DND-41 (cell line): ENCODE measurements at places on chromosomes 2 and 18.

DNA sequence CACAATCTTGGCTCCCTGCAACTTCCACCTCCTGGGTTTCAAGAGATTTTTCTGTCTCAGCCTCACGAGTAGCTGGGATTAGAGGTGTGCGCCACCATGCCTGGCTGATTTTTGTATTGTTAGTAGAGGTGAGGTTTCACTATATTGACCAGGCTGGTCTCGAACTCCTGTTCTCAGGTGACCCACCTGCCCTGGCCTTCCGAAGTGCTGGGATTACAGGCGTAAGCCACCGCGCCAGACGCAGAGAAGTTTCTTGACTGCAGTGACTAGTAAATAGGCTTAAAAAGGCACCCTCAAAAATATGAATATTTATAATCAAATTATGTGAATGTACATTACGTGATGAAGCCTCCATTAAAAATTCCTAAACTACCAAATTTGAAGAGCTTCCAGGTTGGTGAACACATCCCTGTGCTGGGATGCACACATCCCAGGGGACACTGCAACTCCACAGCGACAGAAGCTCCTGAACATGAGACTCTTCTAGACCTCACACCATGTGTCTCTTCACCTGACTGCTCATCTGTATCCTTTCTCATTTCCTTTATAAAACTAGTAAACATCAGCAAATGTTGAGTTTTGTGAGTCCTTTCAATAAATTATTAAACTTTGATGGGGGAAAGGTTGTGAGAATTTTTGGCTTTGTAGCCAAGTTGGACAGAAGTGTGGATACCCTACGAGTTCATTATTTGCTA lies 203.3 kb upstream of the SPOPL start:
- no peaks in the 10 kb centered on the region for H3K4me1 ChIP-seq
- no peak for DNase-seq
- no peak overlapping the region for H3K4me3 ChIP-seq

DNA sequence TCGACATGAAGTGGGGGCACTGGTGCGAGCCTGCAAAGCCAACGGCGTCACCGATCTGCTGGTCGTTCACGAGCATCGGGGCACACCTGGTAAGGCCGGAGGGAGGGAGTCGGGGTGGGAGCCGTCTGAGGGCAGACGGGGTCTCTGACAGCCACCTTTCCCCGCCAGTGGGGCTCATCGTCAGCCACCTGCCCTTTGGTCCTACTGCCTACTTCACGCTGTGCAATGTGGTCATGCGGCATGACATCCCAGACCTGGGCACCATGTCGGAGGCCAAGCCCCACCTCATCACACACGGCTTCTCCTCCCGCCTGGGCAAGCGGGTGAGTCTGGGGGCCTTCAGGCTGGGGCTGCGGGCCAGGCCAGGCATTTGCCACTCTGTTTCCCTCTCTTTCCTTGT lies 2.9 kb downstream of the IMP4 start:
- DNase-seq: no peak
- H3K36me3 ChIP-seq: peaks cover 50% of the 10 kb centered on the region
- H3K27me3 ChIP-seq: no peaks in the 10 kb centered on the region
- H3K4me3 ChIP-seq: no peak overlapping the region

DNA sequence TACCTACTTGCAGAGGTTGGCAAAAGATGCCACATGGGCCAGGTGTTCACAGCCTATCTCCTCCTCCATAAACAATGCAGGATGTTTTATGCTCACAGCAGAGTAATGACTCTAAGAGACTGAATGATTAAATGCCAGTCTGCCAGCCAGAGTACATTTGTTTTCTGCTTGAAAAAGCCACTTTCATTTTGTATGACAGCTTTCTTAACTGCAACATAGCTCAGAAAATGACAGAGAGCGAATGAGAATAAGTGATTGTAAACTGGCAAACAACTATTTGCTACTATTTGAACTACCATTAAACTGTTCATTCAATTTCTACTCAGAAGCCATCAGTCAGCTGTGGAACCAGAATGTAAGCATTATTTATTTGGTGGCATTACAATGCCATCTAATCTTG lies 50.6 kb upstream of the DCC start:
- H3K36me3 ChIP-seq: no peaks in the 10 kb centered on the region
- H3K4me3 ChIP-seq: no peak overlapping the region
- no peaks in the 10 kb centered on the region for H3K4me1 ChIP-seq
- DNase-seq: no peak
- H3K27me3 ChIP-seq: no peaks in the 10 kb centered on the region

DNA sequence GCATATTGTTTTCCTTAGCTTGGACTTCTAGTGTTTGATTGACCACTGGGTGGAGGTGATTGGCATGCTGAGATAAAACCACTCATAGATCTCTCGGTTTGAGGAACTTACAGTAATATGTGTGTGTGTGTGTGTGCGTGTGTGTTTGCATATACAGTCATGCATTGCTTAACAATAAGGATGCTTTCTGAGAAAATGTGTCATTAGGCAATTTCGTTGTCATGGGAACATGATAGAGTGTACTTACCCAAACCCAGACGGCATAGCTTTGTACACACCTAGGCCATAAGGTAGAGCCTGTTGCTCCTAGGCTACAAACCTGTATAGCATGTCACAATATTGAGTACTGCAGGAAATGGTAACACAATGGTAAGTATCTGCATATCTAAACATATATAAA lies 167.3 kb downstream of the NYAP2 start:
- no peaks in the 10 kb centered on the region for H3K36me3 ChIP-seq
- H3K27ac ChIP-seq: no peak overlapping the region
- DNase-seq: no peak
- H3K4me1 ChIP-seq: no peaks in the 10 kb centered on the region
- no peaks in the 10 kb centered on the region for H3K27me3 ChIP-seq

DNA sequence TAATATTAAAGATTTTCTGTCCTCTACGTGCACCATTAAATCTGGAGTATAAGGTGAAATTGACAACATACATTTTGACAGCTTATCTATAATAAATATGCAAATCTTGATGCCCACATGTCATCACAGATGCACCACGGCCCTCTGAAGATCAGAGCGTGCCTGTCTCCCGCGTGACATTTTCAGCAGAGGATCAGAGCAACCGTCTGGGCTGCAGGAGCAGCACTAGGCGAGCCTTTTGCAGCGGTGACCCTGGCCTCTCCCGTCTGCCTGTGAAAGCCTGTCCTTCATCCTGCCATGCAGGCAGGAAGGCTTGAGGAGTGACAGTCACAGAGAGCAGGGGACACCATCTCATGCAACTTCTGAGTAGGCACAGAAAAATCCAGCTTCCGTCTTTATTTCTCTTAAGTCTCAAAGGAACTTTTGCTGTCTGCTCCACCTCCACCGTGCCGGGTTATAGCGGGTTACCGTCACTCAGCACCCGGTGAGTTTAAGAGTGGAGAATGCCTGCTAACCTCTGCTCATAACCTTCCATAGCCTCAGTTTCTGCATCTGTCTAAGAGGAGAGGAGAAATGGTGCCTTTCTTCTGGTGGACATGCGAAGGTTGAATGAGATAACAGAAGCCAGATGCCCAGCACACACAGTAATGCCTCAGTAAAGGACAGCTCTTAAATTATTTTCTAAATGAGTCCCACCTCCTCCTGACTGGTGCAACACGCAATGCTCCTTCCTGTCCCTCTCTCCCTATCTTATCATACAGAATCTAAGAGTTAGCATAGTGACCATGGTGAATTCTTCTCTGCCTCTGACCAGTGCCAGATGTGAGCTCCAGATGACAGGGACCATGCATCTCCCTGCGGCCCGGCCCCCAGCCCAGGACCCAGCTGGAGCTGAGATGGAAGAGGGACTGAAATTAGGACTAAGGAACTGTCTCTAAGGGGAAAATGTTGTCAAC lies 43.8 kb downstream of the CELF4 start:
- H3K4me1 ChIP-seq: no peaks in the 10 kb centered on the region
- no peak overlapping the region for H3K27ac ChIP-seq
- DNase-seq: no peak
- H3K4me3 ChIP-seq: no peak overlapping the region
- peaks cover 4% of the 10 kb centered on the region for H3K27me3 ChIP-seq

GRCh38 chr2:2580341-2580740 lies 249.3 kb upstream of the MYT1L start:
- H3K4me1 ChIP-seq: no peaks in the 10 kb centered on the region
- H3K4me3 ChIP-seq: no peak overlapping the region
- H3K27me3 ChIP-seq: no peaks in the 10 kb centered on the region
- no peak overlapping the region for H3K27ac ChIP-seq
- DNase-seq: no peak
- H3K36me3 ChIP-seq: no peaks in the 10 kb centered on the region

- H3K4me3 ChIP-seq: no peak overlapping the region
- no peak for DNase-seq
- H3K27ac ChIP-seq: no peak overlapping the region
- no peaks in the 10 kb centered on the region for H3K36me3 ChIP-seq
These were observed 946.0 kb upstream of the CHAC2 start for GRCh38 chr2:52821631-52822030.

DNA sequence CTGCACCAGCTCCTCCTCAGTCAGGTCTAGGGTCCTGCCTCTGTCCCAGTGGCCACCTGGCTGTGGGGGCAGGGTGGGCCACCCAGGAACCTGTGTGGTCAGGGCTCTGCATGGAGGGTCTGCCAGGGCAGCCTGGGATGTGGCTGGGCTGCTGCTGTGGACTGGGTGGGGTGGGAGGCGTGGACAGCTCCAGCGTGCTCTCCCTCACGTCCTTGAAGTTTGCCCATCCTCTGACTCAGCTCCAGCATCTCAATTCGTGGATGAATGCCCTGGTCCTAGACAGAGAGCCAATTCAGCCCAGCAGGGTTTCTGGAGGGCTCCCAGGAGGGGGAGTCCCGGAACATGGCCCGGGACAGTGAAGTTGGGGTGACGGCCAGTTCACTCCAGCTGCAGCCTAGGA lies 64.3 kb upstream of the EPAS1 start:
- no peak for DNase-seq
- H3K4me1 ChIP-seq: peaks cover 24% of the 10 kb centered on the region
- no peaks in the 10 kb centered on the region for H3K36me3 ChIP-seq
- no peak overlapping the region for H3K27ac ChIP-seq
- no peaks in the 10 kb centered on the region for H3K27me3 ChIP-seq

GRCh38 chr2:177460973-177461585 lies 68.5 kb downstream of the AGPS start:
- no peak for DNase-seq
- no peaks in the 10 kb centered on the region for H3K4me1 ChIP-seq
- H3K4me3 ChIP-seq: no peak overlapping the region
- H3K27me3 ChIP-seq: no peaks in the 10 kb centered on the region

DNA sequence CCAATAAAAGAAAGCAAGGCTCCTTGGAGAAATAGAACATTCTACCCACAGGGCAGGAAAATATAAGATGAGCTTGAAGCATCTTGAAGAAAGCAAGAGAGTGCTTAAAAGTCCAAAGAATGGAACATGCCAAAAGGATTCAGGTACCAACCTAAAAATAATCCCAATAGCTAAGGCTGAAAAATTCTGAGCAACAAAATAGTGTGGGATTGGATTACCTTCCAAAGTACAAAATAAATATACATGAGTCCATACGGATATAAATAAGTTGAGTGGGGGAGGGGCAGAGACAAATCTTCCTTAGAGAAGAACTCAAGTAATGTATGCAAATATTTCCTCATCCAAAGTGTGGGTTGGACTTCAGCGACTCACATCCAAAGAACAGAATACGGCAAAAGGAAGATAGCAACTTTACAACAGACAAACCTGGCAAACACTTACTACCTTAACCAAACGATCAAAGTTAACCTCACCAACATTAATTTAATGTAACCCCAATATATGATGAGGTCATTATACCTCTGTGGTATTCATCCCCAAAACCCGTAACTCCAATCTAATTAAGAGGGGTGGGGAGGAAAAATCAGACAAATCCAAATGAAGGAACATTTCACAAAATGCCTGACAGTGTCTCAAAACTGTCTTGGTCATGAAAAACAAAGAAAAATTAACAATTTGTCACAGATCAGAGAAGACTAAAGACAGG lies 26.9 kb downstream of the MEMO1 start:
- H3K27ac ChIP-seq: no peak overlapping the region
- no peak for DNase-seq
- no peaks in the 10 kb centered on the region for H3K27me3 ChIP-seq
- no peaks in the 10 kb centered on the region for H3K36me3 ChIP-seq
- no peaks in the 10 kb centered on the region for H3K4me1 ChIP-seq

DNA sequence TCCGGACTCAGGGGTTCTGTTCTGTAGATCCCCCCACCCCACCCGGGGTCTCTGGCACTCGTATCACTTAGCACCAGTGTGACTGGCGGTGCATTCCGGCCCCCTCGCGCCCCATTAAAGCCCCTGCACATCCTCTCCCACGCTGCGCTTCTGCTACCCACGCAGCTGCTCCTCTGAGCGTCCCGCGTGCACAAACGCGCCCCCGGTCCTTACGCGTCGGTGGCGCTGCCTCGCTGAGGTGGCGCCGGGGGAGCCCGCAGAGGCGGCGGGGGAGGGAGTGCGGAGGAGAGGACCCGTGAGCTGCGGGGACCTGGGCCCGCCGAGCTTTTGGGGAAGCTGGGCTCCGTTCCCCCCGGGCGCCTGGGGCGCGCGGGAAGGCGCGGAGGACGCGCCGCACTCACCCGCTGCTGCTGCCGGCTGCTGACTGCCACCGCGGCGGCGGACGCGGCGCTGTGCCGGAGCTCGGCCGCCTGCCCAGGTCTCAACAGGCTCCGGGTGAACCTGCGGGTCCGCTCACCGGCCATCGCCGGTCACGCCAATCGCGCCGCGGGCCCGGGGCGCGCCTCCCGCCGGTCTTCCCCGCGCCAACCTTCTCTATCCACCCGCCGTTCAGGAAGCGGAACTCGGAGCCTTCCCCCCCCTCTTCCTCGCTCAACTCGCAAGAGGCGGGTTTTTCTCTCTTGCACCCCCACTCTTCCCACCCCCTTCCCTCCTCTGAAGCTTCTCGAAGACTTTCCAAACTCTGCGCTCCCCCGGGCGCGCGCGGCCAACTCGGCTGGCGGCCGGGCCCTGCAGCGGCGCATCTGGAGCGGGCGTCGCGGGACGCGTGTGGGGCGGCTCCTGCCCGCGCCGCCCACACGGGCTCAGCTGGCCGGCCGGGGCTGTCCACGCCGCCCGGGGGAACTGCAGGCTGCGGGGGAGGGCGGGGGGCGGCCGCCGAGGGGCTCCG lies at the start of gene DOCK10:
DOCK10 (minus strand) TSS at position 618 of the 949 bp plus-strand sequence; CDS start at position 524, 94 bp downstream.
- peak; percentile 66 for DNase-seq
- no peaks in the 10 kb centered on the region; the same call in 1 of the 2 replicates for H3K36me3 ChIP-seq
- no peaks in the 10 kb centered on the region for H3K27me3 ChIP-seq
- peaks cover 43% of the 10 kb centered on the region for H3K4me1 ChIP-seq
- peak within 1 kb of the TSS; percentile 58; the same call in 1 of the 2 replicates for H3K4me3 ChIP-seq

GRCh38 chr2:150211164-150211631 lies 276.3 kb downstream of the RND3 start:
- no peaks in the 10 kb centered on the region for H3K27me3 ChIP-seq
- H3K4me1 ChIP-seq: peaks cover 9% of the 10 kb centered on the region
- DNase-seq: no peak
- H3K36me3 ChIP-seq: no peaks in the 10 kb centered on the region

GRCh38 chr2:149768320-149768799 lies 180.8 kb upstream of the MMADHC start:
- H3K4me3 ChIP-seq: no peak overlapping the region
- no peak overlapping the region for H3K27ac ChIP-seq
- H3K36me3 ChIP-seq: no peaks in the 10 kb centered on the region
- DNase-seq: no peak

GRCh38 chr2:165870346-165870745 lies 76.3 kb upstream of the GALNT3 start:
- peaks cover 4% of the 10 kb centered on the region; the same call in 1 of the 2 replicates for H3K4me1 ChIP-seq
- DNase-seq: no peak
- no peak overlapping the region for H3K4me3 ChIP-seq
- no peak overlapping the region for H3K27ac ChIP-seq

- H3K4me3 ChIP-seq: no peak overlapping the region
- H3K27ac ChIP-seq: no peak overlapping the region
- peaks cover 4% of the 10 kb centered on the region for H3K27me3 ChIP-seq
- no peak for DNase-seq
- no peaks in the 10 kb centered on the region for H3K4me1 ChIP-seq
These were observed 91.3 kb downstream of the MEIS1 start for GRCh38 chr2:66526180-66526579.
